ENCODE measurements at places on chromosomes 2 and 18. TPM values are rescaled to one million over a fixed set of nuclear protein-coding genes. Genes with fewer than 3 reads are reported as not detected.
A peak's percentile ranks its signal among the peaks of the same experiment; 100 is the strongest.

Gene TFCP2L1
- total RNA-seq, result 0.08 TPM

Gene TUBA3E
- not detected for total RNA-seq

Gene ABCG5
- not detected for total RNA-seq

Gene WNT10A
- 0.28 TPM for total RNA-seq

Gene SCYGR8
- total RNA-seq, result not detected

Gene ANKRD62
- not detected for total RNA-seq

Gene COLEC11
- total RNA-seq, result 0.51 TPM

DNA sequence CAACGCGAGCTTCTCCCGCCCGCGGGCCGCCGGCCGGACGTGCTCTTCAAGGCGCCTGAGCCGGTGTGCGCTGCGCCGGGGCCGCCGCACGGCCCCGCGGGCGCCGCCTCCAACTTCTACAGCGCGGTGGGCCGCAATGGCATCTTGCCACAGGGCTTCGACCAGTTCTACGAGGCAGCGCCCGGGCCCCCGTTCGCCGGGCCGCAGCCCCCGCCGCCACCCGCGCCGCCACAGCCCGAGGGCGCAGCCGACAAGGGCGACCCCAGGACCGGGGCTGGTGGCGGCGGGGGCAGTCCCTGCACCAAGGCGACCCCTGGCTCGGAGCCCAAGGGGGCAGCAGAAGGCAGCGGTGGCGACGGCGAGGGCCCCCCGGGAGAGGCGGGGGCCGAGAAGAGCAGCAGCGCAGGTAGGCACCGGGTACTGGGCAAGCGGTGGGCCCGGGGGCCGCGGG lies 676 bp downstream of the HOXD11 start:
- no peaks in the 10 kb centered on the region for H3K27me3 ChIP-seq
- no peaks in the 10 kb centered on the region for H3K4me1 ChIP-seq
- H3K36me3 ChIP-seq, result no peaks in the 10 kb centered on the region
- H3K4me3 ChIP-seq, result peak overlapping the region; percentile 58
- DNase-seq, result no peak

- no peak overlapping the region for H3K27ac ChIP-seq
- H3K36me3 ChIP-seq, result no peaks in the 10 kb centered on the region
- H3K4me3 ChIP-seq, result no peak overlapping the region
Observed at GRCh38 chr2:205461169-205461568, 221.1 kb upstream of the NRP2 start.

GRCh38 chr2:60954139-60954538 lies 63.4 kb upstream of the PEX13 start:
- no peak overlapping the region for H3K4me3 ChIP-seq
- H3K36me3 ChIP-seq, result peaks cover 4% of the 10 kb centered on the region
- H3K4me1 ChIP-seq, result peaks cover 11% of the 10 kb centered on the region
- no peak overlapping the region for H3K27ac ChIP-seq
- no peak for DNase-seq
- H3K27me3 ChIP-seq, result no peaks in the 10 kb centered on the region

GRCh38 chr2:184532551-184532950 lies 65.8 kb upstream of the ZNF804A start:
- no peak overlapping the region for H3K4me3 ChIP-seq
- H3K36me3 ChIP-seq, result no peaks in the 10 kb centered on the region
- no peaks in the 10 kb centered on the region for H3K4me1 ChIP-seq
- DNase-seq, result no peak
- H3K27me3 ChIP-seq, result no peaks in the 10 kb centered on the region

- H3K4me1 ChIP-seq, result no peaks in the 10 kb centered on the region
- peak overlapping the region; percentile 76 for H3K27ac ChIP-seq
- peak overlapping the region; percentile 90 for H3K4me3 ChIP-seq
- DNase-seq, result peak; percentile 44
Observed at GRCh38 chr2:151827564-151828142, 568 bp downstream of the ARL5A start.

DNA sequence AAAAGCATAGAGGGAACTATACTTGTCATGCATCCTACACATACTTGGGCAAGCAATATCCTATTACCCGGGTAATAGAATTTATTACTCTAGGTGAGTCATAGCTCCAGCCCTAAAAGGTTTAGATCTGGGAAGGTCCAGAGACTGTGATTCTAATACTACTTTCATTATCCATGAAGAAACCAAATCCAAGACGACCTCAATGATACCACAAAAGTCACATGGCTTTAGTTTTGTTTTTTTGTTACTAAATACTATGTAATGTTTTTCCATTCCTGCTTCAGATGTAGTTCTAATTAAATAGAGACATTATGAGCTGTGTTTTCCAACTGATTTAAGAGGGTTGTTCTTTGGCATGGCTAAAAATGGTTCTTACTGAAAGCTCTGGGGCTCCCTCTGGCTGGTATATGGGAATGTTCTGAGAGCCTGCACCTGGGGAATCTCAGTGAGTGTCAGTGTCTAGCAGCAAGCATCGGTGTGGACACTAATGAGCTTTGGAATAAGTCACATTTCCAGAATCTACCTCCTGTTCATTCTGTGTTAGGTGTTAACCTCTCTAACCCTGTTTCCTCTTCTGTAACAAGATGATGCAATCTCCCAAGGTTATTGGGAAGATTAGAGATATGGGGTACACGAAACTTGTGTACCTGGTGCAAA lies 20.5 kb upstream of the IL1RL2 start:
- peaks cover 6% of the 10 kb centered on the region for H3K27me3 ChIP-seq
- H3K36me3 ChIP-seq, result no peaks in the 10 kb centered on the region
- no peak overlapping the region for H3K27ac ChIP-seq

DNA sequence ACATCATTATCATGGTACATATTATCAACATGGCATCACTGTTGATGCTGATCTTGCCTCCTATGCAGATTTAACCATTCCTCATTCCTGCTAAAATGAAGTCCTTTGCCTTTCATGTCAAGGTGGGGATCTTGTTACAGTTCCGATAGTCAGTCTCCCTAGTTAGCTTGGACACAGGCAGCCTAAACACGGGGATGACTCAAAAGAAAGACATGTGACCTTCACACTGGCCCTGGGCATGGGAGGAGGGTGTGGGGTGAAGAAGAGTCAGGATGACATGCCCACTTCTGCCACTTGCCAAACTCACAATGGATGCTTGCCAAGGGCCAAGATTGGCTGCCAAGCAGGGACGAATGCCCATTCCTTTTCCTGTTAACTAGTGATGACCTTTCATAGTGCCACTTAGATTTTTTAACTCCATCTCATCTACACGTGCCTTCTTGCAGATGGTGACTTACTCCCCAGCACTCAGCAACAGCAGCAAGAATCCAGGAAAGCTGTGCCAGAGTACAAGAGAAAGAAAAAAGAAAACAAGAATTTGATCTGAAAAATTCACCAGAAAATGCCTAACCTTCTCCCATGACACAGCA lies 13.9 kb upstream of the SLC1A4 start:
- no peak for DNase-seq
- peaks cover 18% of the 10 kb centered on the region for H3K4me1 ChIP-seq
- H3K27ac ChIP-seq, result no peak overlapping the region
- no peak overlapping the region for H3K4me3 ChIP-seq

- DNase-seq, result no peak
- H3K4me1 ChIP-seq, result no peaks in the 10 kb centered on the region
- H3K27me3 ChIP-seq, result no peaks in the 10 kb centered on the region
Observed at GRCh38 chr2:149716687-149717086, 129.1 kb upstream of the MMADHC start.

DNA sequence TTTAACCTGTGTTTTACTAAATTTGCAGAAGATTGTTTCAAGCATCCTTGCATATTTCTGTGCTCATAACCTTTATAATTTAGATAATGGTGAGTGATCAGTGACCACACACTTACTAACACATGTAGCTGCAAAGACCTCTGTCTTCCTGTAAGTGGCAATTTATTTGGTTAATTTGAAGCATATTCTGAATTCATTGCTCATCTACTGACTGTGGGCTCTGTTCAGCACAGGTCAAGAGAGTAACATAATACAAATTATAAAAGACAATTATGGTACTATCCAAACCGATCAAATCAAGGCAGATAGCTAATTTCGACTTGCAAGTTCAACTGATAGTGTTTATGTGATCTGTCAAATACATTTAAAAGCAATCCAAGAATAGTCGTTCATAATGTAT lies 223.9 kb upstream of the FAM98A start:
- no peaks in the 10 kb centered on the region for H3K4me1 ChIP-seq
- no peaks in the 10 kb centered on the region for H3K36me3 ChIP-seq
- no peak overlapping the region for H3K4me3 ChIP-seq
- H3K27ac ChIP-seq, result no peak overlapping the region
- DNase-seq, result no peak
- H3K27me3 ChIP-seq, result no peaks in the 10 kb centered on the region

DNA sequence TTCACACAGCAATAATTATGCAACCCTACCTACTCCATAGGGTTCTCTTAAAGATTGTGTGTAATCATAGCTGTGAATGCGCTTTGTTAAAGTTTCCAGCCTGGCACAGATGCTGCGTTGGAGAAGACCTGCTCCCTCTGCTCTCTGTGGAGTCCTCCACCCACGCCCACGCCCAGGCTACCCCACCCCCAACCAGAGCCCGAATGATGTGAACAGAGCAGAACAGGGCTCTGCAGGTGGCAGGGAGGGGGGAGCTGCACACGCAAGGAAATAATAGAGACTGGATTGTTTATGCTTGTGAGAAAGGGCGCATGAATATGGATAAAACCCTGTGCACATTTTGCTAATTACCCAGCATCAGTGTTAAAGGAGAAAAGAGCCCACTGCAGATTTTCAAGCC lies 447.5 kb downstream of the BCL11A start:
- no peak overlapping the region for H3K27ac ChIP-seq
- H3K36me3 ChIP-seq, result no peaks in the 10 kb centered on the region
- no peaks in the 10 kb centered on the region for H3K4me1 ChIP-seq
- no peaks in the 10 kb centered on the region for H3K27me3 ChIP-seq

GRCh38 chr2:86661333-86661732 lies 37.7 kb upstream of the RNF103 start:
- H3K27me3 ChIP-seq, result no peaks in the 10 kb centered on the region
- H3K36me3 ChIP-seq, result no peaks in the 10 kb centered on the region
- H3K27ac ChIP-seq, result no peak overlapping the region
- H3K4me3 ChIP-seq, result no peak overlapping the region
- DNase-seq, result peak; percentile 9

- H3K4me3 ChIP-seq, result no peak overlapping the region
- H3K27ac ChIP-seq, result no peak overlapping the region
- no peak for DNase-seq
- no peaks in the 10 kb centered on the region for H3K27me3 ChIP-seq
- H3K4me1 ChIP-seq, result peaks cover 9% of the 10 kb centered on the region
- H3K36me3 ChIP-seq, result no peaks in the 10 kb centered on the region
Observed at GRCh38 chr2:207032490-207032889, 93.2 kb downstream of the CPO start.

- no peak overlapping the region for H3K27ac ChIP-seq
- H3K27me3 ChIP-seq, result no peaks in the 10 kb centered on the region
- no peak overlapping the region for H3K4me3 ChIP-seq
- H3K36me3 ChIP-seq, result no peaks in the 10 kb centered on the region
Observed at GRCh38 chr2:105677901-105678300, 66.8 kb upstream of the NCK2 start.

Measured in SJCRH30 (cell line).